KBM-7 (cell line): ENCODE measurements at places on chromosomes 4 and X.

- no peak for DNase-seq
These were observed 32.1 kb upstream of the MAML3 start for GRCh38 chr4:140186082-140186438.

GRCh38 chrX:74540635-74541249 is 73.7 kb downstream of the RLIM start:
- no peak for DNase-seq

GRCh38 chr4:128649575-128650205 is 159.8 kb upstream of the JADE1 start:
- DNase-seq: no peak

GRCh38 chr4:18508786-18509185 is 487.2 kb upstream of the LCORL start:
- DNase-seq: no peak

- peak; percentile 58 for DNase-seq
These were observed 12.1 kb downstream of the ACSL4 start for GRCh38 chrX:109720947-109721346.

GRCh38 chrX:49266523-49267445 is 2.3 kb upstream of the FOXP3 start:
- DNase-seq: no peak

DNA sequence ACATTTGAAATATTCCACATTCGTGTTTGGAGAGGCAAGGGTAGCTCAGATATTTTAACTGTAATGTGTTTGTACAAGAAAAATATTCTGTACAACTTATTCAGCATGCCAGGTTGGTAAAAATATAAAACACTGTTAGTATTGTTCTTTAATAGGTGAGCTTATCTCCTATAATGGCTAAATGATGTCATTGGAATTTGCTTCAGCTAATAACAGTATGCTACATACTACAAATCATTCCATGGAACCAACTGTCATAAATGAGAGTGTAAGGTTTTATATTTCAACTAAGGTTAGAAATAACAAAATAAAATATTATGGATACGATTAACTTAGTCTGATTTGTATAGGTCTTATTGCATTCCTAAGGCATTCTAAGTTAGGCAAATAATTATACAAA is 206.6 kb downstream of the ADGRL3 start:
- no peak for DNase-seq
